ENCODE measurements at places on chromosomes 11 and 22. TPM values are rescaled to one million over a fixed set of nuclear protein-coding genes. Genes with fewer than 3 reads are reported as not detected.

DNA sequence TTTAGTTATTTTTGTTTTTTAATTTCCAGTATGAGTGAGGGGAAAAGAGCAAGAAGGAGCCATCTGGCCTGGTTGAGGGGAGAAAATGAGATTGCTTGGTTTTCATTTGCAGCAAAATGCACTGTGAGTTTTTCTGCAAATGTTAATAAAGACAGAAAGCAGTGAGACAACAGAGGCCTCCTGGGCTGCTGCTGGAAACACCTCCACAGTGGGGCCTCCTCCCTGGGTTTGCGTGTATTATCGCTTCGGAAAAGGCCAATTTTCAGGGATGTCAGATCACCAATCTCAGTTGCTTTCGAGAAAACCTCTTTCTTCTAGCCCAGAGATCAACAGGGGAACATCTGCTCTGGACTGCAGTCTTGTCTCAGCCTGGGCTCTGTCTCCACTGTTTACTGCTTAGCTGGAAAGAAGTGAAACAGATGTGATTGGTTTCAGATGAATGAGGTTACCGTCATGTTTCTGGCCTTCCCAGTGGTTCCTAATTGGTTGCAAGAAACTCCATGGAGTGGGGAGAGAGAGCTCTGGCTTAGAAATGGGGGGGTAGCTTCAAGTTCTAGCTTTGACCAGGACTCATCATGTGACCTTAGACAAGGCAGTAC, 17.3 kb downstream of the TSPAN18 start:
- no peak for ATAC-seq

- ATAC-seq, result no peak
Measured at GRCh38 chr11:65503949-65504673, 5.3 kb downstream of the MALAT1 start.

- no peak for ATAC-seq
Measured at GRCh38 chr11:37788141-37788877, 1190.3 kb upstream of the RAG2 start.

GRCh38 chr11:59463190-59463641, 6.5 kb downstream of the OR4D6 start:
- ATAC-seq, result no peak

DNA sequence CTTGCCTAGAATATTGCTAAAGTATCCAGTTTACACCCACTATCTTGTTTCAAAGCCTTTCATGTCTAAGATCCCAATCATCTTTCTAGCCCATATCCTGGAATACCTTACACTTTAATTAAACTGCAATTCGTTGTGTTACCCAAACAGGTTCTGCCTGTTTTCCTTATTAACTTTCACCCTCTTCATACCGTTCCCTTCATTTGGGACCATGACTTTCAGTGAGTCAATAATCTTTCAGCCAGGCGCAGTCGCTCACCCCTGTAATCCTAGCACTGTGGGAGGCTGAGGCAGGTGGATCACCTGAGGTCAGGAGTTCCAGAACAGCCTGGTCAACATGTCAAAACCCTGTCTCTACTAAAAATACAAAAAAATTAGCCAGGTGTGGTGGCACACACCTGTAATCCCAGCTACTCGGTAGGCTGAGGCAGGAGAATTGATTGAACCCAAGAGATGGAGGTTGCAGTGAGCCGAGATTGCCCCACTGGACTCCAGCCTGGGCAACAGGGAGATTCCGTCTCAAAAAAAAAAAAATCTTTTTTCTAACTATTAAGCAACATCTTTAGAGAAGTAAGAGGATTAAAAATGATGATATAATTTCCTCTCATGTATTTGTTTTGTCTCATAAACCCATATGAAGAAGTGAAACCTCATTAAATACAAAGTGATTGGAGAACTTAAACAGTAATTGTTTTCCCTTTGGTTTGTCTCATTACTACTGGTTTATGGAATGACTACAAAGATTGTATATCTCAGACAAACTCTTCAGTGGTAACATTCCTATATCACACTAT, 20.7 kb downstream of the DMC1 start:
- ATAC-seq, result no peak

- no peak for ATAC-seq
Measured at GRCh38 chr11:35712533-35712932, 50.0 kb downstream of the TRIM44 start.

GRCh38 chr11:114183044-114183511, 113.1 kb upstream of the NNMT start:
- ATAC-seq, result no peak

- no peak for ATAC-seq
Measured at GRCh38 chr11:87033561-87033960, 4.2 kb upstream of the TMEM135 start.

DNA sequence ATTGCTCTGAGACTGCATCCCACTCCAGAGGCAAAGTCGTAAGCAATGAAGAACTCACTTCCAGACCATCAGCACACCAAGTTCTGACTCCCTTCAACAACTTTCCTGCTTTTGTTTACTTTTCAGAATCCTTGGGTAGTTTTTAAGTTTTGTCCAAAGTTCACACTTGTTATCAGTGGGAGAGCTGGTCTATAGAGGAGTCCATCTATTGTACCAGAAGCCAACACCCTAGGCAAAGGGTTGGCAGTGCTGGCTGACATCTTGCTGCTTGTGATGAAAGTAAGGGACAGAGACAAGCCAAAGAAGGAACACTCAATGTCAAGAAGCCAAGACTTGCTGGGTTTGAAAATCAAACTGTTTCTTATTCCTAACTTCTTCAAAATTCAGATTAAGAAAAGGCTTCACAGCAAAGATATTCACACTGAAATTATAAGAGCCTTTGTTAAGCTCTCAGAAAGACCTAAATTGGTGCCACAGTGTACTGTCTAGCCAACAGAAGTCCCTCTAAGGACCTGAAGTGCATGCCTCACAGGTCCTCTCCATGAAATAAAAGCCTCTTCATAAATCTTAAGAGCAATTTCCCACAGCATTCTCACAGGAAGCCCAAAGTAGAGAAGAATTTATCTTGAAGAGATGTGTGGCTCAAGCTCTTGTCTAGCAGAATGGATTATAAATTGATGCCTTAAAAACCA, 21.5 kb upstream of the LINC01488 start:
- no peak for ATAC-seq

- no peak for ATAC-seq
Measured at GRCh38 chr11:22774716-22775115, 54.9 kb downstream of the SVIP start.

- no peak for ATAC-seq
Measured at GRCh38 chr11:36274414-36274813, 14.8 kb downstream of the COMMD9 start.

DNA sequence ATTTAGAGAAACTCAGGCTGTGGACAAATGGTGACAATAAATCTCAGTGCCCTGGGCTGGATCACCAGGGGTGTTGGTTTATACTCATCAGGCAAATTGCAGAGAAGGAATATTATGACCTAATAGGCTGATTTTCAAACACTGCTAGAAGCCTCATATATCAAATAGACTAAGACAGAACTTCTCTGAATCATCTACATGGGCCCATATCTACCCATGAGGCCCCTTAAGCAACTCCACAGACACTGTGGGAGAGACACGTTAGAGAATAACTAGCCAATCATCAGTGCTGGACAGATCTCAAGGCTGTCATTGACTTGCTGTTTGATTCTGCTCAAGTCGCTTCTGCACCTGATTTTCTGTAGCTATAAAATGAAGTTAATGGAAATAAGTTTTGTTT, 545.8 kb downstream of the SOX6 start:
- peak; percentile 92 for ATAC-seq

DNA sequence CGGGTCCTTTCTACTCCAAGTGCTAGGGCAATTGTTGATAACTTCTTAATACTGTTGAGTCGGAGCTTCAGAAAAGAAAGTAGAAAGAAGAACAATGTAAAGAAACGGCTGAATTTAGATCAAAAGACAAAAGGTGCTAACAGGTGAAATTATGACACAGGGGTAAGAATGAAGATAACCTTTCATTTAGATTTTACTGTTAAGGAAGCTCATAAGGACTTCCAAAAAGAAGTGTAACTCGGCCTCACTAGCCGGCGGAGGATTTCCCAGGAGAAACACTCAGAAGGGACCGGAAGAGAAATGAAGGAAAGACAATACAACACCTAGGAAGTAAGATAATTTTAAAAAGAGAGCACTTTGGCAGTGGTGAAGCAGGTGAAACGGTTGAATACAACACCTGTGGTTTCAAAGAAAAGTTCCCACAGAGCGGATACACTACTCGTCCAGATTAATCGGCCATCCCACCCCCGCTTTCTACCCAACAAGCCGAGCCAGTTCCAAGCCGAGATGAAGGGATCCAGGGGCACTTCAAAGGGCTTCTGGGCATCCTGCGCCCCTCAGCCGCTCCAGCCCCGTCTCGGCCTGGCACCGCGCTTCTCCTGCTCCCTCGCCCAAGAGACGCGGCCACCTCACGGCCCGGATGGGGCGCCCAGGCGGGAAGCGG, 737 bp downstream of the PPP2R1B start:
- ATAC-seq, result peak; percentile 71

- no peak for ATAC-seq
Measured at GRCh38 chr11:13206086-13206640, 71.4 kb upstream of the BMAL1 start.

GRCh38 chr11:42770444-42771065, 541.2 kb upstream of the API5 start:
- ATAC-seq, result no peak

DNA sequence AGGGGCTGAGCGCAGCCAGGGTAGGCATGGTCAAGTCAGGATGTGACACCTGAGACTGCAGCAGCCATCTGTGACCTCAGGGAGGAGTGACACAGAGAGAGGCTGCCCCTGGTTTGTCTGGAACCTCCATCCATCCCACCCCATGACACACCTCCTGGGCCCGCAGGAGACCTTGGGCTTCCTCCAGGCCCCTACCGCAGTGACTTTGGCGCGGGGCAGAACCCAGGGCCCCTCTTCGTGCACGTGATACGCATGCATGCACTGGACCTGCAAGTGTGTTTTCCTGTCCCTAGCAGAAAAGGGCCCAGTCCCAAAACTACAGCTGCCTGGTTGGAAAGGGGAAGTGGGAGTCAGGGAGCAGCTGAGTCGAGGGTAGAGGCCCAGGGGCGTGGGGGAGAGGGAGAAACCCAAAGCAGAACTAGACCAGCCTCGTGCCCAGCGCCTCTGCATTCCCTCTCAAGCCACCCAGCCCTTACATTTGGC, 7.9 kb upstream of the CYTH4 start:
- ATAC-seq, result peak; percentile 12

DNA sequence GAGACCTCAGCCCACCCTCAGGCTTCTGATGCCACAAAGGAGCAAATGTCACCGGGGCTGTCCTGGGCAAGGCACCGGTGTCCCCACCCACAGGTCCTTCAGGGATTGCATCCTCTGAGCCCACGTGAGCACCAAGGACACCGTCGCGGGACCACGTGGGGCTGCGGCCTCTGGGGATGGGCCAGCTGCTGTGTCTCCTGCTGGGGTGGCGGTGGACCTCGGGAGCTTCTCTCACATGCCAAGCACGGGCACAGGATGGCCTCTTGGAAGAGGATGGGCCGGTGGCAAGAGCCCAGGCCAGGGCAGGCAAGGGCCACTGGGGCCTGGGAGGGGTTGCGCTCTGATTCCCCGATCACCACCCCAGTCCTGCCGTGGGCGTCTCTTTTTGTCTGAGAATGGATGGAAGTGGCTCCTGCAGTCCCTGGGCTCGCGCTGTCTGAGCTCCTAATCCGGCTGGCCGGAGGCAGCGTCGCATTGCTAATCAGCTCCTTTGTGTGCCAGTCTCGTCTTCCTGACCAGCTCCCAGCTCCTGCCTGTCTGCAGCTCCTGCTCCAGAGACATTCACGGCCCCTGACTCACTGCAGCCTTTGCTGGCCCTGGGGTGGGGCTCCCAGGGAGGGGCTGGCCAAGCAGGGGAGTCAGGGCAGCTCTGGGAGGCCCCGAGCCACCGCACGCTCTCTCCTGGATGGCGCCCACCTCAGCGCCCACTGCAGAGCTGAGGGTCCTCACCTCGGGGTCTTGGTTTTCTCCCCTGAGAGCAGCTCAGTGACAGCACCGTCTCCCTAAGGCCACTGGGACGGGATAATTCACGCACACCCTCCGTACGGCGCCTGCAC, 146.7 kb downstream of the CTTN start:
- ATAC-seq, result no peak

- ATAC-seq, result no peak
Measured at GRCh38 chr11:66467756-66468155, 1.1 kb downstream of the PELI3 start.

DNA sequence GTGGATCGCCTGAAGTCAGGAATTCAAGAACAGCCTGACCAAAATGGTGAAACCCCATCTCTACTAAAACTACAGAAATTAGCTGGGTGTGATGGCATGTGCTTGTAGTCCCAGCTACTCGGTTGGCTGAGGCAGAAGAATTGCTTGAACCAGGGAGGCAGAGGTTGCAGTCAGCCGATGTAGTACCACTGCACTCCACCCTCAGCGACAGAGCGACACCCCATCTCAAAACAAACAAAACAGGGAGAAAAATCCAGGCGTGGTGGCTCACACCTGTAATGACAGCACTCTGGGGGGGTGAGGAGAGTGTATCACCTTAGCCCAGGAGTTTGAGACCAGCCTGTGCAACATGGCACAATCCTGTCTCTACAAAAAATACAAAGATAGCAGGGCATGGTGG, 802.3 kb upstream of the ARHGAP42 start:
- no peak for ATAC-seq

GRCh38 chr11:75874684-75875341, 59.8 kb downstream of the UVRAG start:
- peak; percentile 40 for ATAC-seq

DNA sequence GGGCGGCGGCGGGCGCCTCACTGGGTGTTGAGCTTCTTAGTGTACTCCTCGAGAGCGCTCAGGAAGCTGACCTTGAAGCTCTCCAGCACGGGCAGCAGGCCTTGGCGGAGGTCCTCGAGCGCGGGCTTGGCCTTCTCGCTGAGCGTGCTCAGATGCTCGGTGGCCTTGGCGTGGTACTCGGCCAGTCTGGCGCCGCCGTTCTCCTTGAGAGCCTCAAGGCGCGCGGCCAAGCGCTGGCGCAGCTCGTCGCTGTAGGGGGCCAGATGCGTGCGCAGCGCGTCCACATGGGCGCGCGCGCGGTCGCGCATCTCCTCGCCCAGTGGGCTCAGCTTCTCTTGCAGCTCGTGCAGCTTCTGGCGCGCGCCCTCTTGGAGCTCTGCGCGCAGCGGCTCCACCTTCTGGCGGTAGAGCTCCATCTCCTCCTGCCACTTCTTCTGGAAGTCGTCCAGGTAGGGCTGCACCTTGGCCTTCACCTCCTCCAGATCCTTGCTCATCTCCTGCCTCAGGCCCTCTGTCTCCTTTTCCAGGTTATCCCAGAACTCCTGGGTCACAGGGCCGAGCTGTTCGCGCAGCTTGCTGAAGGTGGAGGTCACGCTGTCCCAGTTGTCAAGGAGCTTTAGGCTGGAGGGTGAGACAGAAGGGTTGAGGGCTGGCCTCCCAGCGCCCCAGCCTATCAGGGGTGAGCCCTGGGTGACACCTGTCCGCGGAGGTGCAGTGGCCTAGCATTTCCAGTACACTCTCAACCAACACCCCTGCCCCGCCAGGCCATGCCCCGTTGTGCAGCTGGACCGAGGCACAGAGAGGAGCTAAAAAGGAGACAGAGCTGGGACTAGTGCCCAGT, 1.4 kb downstream of the APOA1 start:
- peak; percentile 97 for ATAC-seq

The TYR gene
- not detected for total RNA-seq

The ADORA2A gene
- total RNA-seq, result 1.2 TPM

The CEND1 gene
- 19.4 TPM for total RNA-seq

The MS4A6E gene
- not detected for total RNA-seq

The PHLDA2 gene
- total RNA-seq, result 1.5 TPM

The KCTD17 gene
- total RNA-seq, result 62.2 TPM

The POU2F3 gene
- total RNA-seq, result 16.8 TPM

The TIRAP gene
- 6.5 TPM for total RNA-seq

The CWF19L2 gene
- 13.7 TPM for total RNA-seq

The SLC15A3 gene
- total RNA-seq, result 0.81 TPM
